ENCODE measurements at places on chromosomes 6 and 20. TPM values are rescaled to one million over a fixed set of nuclear protein-coding genes. Genes with fewer than 3 reads are reported as not detected.

GJA1 gene
- 80.5 TPM for total RNA-seq

NR2E1 gene
- not detected for total RNA-seq

DNA sequence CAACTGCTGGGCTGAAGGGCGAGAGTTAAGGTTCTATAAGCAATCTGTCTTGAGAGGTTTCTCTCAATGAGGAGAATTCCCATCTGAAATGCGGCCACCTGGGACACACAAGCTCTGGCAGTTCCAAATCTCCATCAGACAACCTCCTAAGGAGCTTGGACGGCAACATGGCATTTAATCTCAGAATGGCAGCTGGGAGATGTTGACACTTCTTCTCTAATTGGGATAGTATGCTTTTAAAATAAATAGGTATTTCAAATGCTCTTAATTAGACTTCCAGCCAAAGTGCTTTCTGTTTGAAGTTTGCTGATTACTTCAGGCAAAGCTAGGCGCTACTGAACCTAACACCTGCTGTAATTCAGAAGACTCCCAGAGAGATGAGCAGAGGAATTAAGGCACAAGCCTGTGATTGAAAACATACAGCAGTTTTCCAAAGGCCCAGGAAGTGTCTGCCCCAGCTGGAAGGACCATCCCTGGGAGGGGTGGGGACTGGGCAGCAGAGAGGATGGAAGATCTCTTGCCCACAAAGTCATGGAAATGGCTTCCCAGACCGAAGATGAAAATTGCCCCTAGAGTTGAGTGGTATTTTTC is 59.1 kb upstream of the KCNK16 start:
- DNase-seq, result no peak

- DNase-seq, result no peak
Observed at GRCh38 chr6:159059885-159060506, 15.2 kb upstream of the TAGAP start.

OR2H2 gene
- total RNA-seq, result not detected

ROMO1 gene
- total RNA-seq, result 63.8 TPM

GRCh38 chr6:146287691-146288369 is 255.8 kb upstream of the RAB32 start:
- DNase-seq, result no peak

GSTA1 gene
- 0.49 TPM for total RNA-seq

DNA sequence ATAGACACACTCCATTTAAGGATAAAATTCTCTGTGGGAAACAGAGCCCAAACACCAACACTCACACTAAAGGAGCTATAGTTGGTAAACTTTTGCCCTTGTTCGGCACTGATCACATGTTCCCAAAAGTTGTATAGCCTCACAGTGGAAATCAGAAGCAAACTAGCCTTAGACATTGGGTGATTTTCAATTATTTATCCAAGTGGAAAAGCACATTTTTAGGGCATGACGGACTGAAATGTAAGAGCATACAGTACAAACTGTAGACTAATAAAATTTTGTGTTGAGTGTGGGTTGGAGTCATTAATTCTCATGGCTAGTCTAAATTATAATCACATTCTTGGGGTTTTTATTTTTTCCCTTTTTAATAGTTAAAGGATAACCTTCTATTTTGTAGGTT is 202.4 kb downstream of the MOXD1 start:
- DNase-seq, result no peak

PDE10A gene
- total RNA-seq, result 14.1 TPM

DPPA5 gene
- total RNA-seq, result not detected

ABHD16B gene
- not detected for total RNA-seq
